Type B pancreatic cell (in vitro differentiated cells): ENCODE measurements at places on chromosomes 4 and X. TPM values are rescaled to one million over a fixed set of nuclear protein-coding genes. Genes with fewer than 3 reads are reported as not detected.

- DNase-seq, result no peak
These were observed 69.0 kb upstream of the HPF1 start for GRCh38 chr4:169826634-169827187.

DNA sequence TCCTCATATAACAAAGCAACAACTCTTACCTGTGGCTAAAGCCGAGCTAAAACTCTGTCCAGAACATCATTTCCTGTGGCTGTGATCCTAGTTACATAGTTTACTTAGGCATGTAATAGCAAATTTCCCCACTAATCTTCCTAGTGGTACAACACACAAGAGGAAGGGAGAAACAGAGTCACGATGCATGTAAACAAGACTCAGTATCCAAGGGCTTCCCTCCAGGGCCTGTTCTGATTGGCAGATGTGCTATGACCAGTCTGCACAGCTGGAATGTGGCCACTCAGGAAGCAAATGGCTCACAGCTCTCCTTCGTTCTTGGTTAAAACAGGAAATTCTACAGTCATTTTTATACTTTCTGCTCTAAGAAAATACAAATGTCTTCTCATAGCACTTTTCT lies 49.2 kb upstream of the PRSS48 start:
- no peak for DNase-seq

- DNase-seq, result no peak
These were observed 4.8 kb upstream of the CXCL13 start for GRCh38 chr4:77600521-77601451.

AADAT gene
- total RNA-seq, result 14.3 and 27.1 TPM in 2 replicates

OTOP1 gene
- total RNA-seq, result not detected in 2 replicates
